ENCODE measurements at places on chromosomes 11 and 22.
A peak's percentile ranks its signal among the peaks of the same experiment; 100 is the strongest.

DNA sequence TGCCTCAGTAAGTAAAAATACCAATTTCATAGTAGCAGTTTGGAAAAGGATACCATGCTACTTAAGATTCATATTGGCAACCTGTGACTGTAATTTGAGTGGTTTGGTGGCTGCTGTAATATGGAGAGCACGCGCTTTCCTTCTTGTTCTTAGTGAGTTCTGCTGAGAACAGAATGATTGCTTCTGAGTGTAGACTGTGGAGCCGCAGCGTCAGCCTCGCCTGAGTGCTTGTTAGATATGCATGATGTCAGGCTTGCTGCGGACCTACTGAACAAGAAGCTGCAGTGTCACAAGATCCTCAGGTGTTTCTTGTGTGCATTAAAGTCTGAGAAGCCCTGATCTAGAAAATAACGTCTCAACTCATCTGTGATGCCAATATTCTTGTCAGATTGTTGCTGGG lies 143.2 kb downstream of the ARHGAP42 start:
- DNase-seq, result no peak

DNA sequence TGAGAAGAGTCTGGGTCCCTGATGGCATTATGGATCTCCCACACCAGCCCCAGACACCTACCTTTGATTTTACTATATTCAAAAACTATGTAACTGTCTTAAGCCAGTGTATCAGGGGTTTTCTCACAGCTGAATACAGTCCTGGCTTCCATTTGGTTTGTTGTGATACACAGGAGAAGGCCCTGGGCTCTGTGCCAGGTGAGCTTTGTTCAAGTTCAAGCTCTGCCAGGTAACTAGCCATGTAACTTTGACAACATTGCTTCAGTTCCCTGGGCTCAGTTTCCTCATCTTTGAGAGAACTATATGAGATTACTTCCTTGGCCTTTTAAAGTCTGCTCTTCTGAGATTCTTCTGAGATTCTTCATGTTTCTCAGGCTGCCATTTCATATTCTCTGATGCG lies 327.5 kb upstream of the TENM4 start:
- DNase-seq, result no peak

GRCh38 chr11:69686856-69687255 lies 11.7 kb upstream of the LTO1 start:
- DNase-seq, result no peak

DNA sequence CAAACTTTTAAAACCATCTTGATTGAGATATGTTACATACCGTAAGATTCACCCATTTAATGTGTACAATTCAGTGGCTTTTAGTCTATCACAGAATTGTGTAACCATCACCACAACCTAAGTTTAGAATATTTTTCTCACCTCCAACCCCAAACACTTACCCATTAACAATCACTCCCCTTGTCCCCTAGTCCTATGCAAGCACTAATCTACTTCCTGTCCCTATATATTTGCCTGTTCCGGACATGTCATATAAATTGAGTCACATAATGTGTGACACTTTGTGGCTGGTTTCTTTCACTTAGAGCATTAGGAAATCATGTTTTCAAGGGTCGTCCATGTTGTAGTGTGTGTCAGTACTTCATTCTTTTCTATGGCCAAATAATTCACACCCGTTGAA lies 38.8 kb downstream of the RASSF10 start:
- no peak for DNase-seq

DNA sequence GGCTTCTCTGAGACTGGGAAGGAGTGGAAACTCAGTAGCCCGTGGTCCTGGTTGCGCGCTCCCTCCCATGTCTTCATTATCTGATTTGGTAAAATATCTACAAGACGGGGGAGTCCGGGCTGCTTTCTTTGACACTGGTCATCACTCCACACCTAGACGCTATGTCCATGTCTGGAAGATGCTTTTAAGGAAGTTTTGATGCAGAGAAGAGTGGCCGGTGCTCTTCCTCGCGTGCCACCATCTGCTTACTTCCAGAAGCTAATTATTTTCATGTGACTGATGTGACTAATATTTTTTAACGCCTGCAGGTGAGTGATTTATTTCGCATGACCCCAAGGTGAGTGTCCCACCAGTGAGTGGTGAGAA lies 339 bp upstream of the TRIM21 start:
- DNase-seq, result no peak

- DNase-seq, result no peak
These were observed 84.3 kb downstream of the SNX19 start for GRCh38 chr11:130831976-130832375.

- no peak for DNase-seq
These were observed 33.1 kb upstream of the NCAM1 start for GRCh38 chr11:112928136-112928535.

DNA sequence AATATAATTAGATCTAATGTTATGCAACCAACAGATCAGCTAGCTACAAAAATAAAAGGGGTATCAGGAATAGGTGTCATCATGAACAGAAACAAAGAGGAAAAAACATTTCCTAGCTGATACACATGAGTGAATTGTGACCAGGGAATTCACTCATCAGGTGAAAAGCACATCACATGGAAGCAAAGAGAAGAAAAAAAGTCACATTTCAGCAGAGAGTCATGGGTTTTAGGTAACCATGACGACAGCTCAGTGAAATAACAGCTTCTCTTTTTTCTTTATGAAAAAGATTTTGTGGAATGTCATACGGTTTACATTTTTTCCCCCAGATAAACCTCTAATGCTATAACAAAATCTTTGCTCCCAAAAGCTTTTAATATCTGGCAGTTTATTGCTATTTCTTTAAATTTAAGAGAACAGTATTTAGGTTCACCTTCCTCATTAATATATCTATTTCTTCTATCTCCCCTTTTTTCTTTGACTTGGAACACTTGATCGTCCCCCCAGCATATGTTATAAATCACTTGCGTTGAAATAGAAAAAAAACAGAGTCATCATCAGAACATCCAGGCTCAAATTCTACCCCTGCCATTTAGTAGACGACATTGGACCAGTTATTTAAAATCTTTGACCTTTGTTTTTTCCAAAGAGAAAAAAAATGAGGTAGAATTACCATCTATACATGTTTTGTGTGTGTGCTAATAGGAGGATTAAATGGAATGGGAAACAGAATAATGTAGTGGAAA lies 5.3 kb downstream of the TYR start:
- no peak for DNase-seq

DNA sequence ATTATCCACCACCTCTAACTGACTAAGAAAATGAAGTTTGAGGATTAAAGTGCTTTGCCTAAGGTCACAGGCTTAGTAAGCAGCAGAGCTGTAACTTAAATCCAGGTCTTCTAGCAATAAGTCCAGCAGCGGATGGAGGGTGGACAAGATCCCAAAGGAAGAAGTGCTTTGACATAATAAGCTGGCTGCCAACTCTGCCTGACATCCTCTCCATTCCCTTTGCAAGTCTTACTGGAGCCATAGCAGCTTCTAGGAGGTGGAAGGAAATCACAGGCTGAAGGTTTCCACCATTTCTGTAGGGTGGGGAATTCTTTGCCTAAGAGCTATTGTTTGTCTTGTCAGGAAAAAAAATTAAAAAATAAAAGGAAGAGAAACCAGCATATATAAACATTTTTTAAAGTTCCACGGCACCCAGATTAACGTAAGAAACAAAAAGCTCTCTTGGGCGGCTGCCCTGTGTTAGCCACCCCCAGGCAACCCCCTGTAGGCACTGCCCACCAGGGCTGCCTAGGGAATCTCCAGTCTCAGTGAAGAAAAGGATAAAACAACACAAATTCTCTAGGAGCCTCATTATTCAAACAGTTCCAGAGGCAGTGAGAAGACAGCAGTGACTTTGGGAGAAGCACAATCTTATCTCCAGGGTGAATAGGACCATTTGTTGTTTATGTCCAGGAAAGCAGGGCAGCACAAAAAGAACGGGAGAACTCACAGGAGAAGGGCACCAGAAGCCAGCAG lies 380.8 kb upstream of the CADM1 start:
- no peak for DNase-seq

DNA sequence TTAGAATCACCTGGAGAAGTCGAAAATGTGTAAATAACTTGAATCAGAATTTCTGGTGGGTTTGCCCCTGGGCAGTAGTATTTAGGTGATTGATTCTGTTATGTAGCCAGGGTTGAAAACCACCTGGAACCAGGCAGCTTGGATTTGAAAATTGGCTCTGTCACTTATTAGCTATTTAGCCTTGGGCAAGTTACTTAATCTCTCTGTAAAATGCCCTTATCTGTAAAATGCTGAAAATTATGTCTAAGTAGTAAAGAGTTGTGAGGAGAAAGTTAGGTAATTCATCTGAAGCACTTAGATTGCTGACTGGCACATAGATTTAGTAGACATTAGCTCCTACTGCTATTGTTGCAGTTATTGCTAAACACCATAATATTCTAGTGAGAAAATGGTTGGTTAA lies 49.3 kb downstream of the PPME1 start:
- DNase-seq, result no peak

DNA sequence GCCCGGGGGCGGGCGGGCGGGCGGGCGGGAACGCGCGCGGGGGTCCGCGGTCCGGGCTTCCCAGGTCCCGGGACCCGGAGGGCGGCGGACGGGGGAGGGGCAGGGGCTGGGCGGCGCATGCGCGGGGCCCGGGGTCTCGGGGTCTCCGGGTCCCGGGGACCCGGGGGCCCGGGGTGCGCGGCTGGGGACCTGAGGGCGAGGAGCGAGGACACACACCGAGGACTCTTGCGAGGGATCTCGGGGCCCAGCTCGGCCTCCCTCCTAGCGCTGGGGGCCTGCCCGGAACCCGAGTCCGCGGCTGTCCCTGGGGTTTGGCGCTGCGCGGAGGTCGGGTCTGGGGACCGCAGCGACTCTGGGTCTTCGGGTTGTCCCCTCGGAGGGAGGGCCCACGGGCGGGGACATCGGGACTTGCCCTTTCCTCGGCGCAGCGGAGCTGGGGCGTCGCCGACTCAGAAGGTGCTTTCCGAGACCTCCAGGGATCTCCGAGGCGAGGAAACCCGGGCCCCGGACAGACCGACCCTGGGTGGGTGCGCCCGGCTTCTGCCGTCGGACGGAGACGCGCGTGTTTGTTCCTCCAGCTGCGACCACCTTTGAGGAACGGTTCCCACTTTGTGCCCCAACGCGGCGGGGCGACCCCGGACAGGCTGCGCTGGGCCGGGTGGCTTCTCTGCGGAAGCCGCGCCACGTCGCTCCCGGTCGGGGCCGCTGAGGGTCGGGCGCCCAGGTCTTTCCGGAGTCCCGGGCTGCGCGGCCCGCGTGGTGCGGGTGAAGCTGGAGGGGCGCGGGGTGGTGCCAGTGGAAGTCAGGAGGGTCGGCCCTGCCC lies 540 bp downstream of the PPARA start:
- DNase-seq, result peak; percentile 22

- DNase-seq, result peak; percentile 22
These were observed 89.9 kb upstream of the APOA1 start for GRCh38 chr11:116927163-116927974.

DNA sequence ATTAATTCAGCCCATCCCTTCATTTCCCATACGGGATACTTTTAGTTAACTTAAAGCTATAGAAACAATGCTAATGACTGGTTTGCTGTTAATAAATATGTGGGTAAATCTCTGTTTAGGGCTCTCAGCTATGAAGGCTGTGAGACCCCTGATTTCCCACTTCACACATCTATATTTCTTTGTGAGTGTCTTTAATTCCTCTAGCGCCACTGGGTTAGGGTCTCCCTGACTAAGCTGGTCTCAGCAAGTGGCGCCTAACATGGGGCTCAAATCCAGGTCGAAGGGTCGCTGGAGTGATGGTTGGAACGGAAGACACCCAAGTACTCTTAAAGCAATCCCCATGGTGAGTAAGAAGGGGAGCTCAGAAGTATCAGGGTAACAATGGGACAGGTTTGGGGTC lies 14.4 kb upstream of the OOSP1 start:
- DNase-seq, result no peak

- DNase-seq, result no peak
These were observed 148.7 kb upstream of the PGR start for GRCh38 chr11:101278286-101278685.

DNA sequence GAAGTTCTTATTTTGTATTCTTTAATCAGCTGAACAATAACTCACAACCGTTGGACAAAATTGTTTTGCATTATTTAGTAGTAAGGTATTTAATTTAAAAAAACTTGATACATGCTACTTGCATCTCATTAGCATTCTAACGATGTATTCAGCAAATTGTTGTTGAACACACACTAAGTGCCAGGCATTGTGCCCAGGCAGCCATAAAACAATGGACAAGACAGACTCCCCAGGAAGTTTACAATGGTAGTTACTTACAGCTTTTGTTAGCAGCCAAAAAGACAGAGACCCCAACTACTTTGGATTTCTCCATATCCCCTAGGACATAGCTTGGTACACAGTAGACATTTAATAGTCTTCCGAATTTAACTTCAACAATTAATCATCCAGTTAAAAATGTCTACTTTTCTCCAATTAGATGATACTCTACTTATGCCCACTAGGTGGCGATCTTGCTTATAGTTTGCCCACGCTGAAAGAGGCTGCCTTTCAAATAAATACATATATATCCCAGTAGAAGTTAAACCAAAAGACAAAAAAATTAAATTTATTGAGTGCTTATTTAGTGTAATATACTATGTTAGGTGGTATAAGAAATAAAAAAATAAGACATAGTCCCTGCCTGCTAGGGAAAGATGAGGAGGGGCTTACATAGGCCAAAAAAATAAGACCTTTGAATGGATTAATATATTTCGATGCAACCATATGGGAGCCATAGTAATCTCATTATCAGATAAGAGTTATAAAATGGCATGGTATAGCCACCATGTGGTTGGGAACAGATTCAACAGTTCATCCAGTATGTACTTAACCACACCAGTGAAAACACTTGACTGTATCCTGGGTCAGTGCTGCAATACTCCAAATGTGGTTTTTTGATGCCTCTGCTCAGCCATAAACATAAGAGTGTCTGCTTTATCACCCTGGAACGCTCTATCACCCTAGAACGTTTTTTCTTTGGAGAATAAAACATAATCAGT lies 2.0 kb upstream of the FJX1 start:
- no peak for DNase-seq

GRCh38 chr22:45848904-45849303 lies 128.1 kb downstream of the WNT7B start:
- DNase-seq, result no peak

GRCh38 chr22:44893731-44894080 lies 116.1 kb downstream of the PHF21B start:
- DNase-seq, result no peak

DNA sequence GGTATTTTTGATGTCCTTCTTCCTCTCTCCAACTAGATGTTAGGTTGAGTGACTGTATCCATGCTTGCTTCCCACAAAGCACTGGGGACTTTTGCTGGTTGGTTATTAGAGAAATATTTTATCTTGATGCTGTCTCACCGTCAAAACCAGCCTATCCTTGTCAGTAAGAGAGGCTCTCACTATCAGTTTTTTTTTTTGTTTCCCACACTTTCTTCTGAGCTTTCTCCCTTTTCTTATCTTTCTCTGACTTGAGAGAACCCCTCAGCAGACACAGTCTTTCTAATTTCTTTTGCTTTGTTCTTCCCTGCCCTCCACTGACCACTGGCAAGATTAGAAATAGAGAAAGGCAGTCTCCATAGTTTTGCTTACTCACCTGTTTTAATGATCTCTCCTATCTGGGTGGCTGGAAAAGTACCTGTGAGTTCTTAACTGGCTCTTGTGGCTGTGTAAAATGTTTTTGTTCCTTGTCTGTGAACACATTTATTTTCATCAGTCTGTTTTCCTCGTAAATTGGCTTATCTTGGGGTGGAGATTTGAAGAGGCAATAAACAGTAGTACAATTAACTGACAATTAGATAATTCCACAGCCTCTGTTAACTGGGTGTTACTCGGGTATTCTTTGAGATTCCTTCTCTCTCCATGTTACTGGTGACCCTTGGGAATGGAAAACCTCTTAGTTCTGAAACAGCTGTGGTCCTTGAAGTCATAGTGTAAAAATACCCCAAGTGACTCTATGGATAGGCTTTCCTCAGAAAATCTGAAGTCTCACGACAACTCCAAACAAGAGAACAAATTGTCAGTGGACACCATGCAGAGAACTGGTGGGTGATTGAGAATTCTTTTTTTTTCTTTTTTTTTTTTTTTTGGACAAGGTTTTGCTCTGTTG lies at the start of gene NXPE1:
NXPE1 (minus strand) TSS at position 457 of the 886 bp plus-strand sequence. CDS start 8,680 bp downstream, outside the sequence.
- no peak for DNase-seq
